ENCODE measurements at places on chromosomes 11 and 22. TPM values are rescaled to one million over a fixed set of nuclear protein-coding genes. Genes with fewer than 3 reads are reported as not detected.

- H3K4me3 ChIP-seq: no peak overlapping the region
- H3K27ac ChIP-seq: peak overlapping the region; percentile 51
- H3K4me1 ChIP-seq: peaks cover 59% of the 10 kb centered on the region
- no peaks in the 10 kb centered on the region for H3K27me3 ChIP-seq
- no peak for DNase-seq
These were observed 91.1 kb downstream of the STIM1 start for GRCh38 chr11:3946455-3947017.

TRIM49 gene
- total RNA-seq: not detected

C11orf91 gene
- 0.35 TPM for total RNA-seq

DNA sequence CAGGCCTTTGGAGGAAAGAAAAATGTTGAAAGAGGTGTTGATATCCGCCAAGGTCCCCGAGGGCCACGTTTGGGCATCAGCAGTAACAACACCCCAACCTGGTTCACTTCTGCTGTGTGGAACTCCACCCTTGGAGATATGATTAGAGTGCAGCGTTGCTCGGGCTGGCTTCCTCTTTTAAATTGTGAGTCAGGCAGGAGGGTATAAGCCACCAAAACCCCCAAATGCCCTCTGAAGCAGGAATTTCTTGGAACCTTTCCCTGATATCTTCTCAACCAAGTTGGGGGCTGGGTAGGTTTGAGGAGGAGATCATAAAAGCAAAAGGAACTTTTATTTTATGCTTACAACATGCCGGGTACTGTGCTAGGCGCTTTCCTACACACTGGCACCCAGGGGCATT lies 6.4 kb upstream of the C11orf96 start:
- DNase-seq: no peak
- H3K4me3 ChIP-seq: no peak overlapping the region
- H3K4me1 ChIP-seq: no peaks in the 10 kb centered on the region

- H3K4me1 ChIP-seq: no peaks in the 10 kb centered on the region
- no peak for DNase-seq
- no peak overlapping the region for H3K27ac ChIP-seq
- no peaks in the 10 kb centered on the region for H3K27me3 ChIP-seq
- no peaks in the 10 kb centered on the region for H3K36me3 ChIP-seq
These were observed 889.7 kb upstream of the API5 start for GRCh38 chr11:42422090-42422489.

DNA sequence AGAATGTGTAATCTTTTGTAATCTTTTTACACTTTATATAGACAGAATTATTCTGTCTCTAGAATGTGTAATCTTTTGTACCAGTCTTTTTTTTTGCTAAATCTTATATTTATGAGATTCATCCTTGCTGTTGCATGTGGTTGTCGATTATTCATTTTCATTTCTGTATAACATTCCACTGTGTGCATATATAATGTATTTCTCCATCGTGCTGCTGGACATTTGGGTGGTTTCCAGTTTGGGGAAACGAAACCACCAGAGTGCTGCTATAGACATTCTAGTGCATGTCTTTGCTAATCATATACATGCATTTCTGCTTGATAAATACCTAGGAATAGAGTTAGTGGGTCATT lies 146.5 kb downstream of the GRIK4 start:
- no peak overlapping the region for H3K4me3 ChIP-seq
- H3K4me1 ChIP-seq: peaks cover 37% of the 10 kb centered on the region
- H3K27ac ChIP-seq: peak overlapping the region; percentile 48
- no peaks in the 10 kb centered on the region for H3K36me3 ChIP-seq
- no peaks in the 10 kb centered on the region for H3K27me3 ChIP-seq
- DNase-seq: peak; percentile 40

GRCh38 chr11:113992459-113993110 lies 17.7 kb downstream of the HTR3A start:
- no peaks in the 10 kb centered on the region for H3K36me3 ChIP-seq
- H3K27me3 ChIP-seq: no peaks in the 10 kb centered on the region
- DNase-seq: no peak
- no peak overlapping the region for H3K27ac ChIP-seq
- H3K4me1 ChIP-seq: no peaks in the 10 kb centered on the region
- H3K4me3 ChIP-seq: no peak overlapping the region

- H3K4me3 ChIP-seq: no peak overlapping the region
- no peaks in the 10 kb centered on the region for H3K4me1 ChIP-seq
- H3K27ac ChIP-seq: no peak overlapping the region
- DNase-seq: no peak
These were observed 251.6 kb downstream of the ETS1 start for GRCh38 chr11:128335729-128336128.

DNA sequence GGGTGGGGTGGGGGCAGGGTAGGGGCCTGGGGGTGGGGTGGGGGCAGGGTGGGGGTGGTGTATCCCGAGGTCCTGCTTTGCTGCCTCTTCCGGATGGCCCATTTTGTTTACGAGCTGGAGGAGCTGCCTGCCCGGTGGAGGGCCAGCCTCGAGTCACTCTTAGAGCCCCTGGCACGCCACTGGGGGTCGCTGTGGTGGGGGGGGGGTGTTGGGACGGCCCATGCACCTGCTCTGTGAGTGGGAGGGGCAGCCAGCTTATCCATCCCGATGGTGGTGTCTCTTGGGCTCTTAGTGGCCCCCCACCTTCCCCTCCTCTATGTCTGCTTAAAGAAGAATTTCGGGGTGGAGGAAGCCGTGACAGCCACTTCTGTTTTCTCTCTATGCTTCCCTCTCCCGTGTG lies 24.6 kb downstream of the MRGPRD start:
- DNase-seq: no peak
- H3K4me1 ChIP-seq: no peaks in the 10 kb centered on the region
- H3K27me3 ChIP-seq: no peaks in the 10 kb centered on the region

GRCh38 chr11:34423300-34423699 lies 15.4 kb upstream of the CAT start:
- no peaks in the 10 kb centered on the region for H3K4me1 ChIP-seq
- H3K4me3 ChIP-seq: no peak overlapping the region
- no peaks in the 10 kb centered on the region for H3K36me3 ChIP-seq
- H3K27ac ChIP-seq: no peak overlapping the region

DNA sequence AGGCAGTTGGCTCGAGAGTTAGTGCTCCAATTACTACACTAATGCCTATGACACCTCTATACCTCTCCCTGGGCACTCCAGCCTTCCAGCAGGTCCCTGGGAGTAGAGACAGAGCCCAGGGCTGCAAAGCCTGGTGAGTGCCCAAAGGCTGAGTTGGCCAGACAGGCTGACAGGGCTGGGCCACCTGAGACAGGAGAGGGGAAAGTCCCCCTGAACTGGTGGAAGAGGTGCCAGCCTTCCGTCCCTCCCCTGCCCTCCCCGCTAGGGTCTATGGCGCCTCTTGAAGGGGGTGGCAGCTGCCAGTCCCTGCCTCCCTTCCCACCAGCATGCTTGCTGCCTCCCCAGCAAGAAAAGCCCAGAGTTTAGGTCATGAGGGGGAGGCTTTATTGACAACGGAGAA lies 3.0 kb downstream of the KCNJ11 start:
- no peak for DNase-seq
- H3K4me1 ChIP-seq: no peaks in the 10 kb centered on the region
- H3K27ac ChIP-seq: no peak overlapping the region
- no peaks in the 10 kb centered on the region for H3K36me3 ChIP-seq
- peaks cover 2% of the 10 kb centered on the region for H3K27me3 ChIP-seq

- no peaks in the 10 kb centered on the region for H3K36me3 ChIP-seq
- H3K27ac ChIP-seq: no peak overlapping the region
- no peaks in the 10 kb centered on the region for H3K4me1 ChIP-seq
- DNase-seq: no peak
These were observed 65.9 kb downstream of the TRMU start for GRCh38 chr22:46401370-46401769.

MRGPRF gene
- total RNA-seq: not detected

ABCC8 gene
- not detected for total RNA-seq

DNA sequence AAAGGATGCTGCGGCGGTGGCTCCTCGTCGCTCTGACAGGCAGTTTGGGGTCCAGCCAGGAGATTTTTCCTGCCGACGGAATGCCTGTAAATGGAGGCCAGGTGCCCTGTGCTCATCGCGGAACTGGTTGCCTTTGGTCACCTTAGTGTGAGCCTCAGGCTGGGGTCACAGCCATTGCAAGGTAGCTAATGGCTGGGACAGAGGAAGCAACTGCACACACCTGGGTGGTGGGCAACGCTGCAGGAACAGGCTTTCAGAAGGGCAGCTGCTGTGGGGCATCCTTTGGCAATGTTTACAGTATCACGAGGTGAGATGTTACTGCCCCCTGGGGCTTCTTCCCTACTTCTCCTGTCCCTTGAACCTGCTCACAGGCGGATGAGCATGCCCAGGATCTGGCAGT lies 205.5 kb downstream of the GRIK4 start:
- H3K36me3 ChIP-seq: no peaks in the 10 kb centered on the region
- H3K27ac ChIP-seq: no peak overlapping the region
- peaks cover 19% of the 10 kb centered on the region for H3K4me1 ChIP-seq
- H3K27me3 ChIP-seq: no peaks in the 10 kb centered on the region

- no peaks in the 10 kb centered on the region for H3K27me3 ChIP-seq
- no peak overlapping the region for H3K27ac ChIP-seq
- no peak for DNase-seq
- no peaks in the 10 kb centered on the region for H3K36me3 ChIP-seq
- H3K4me1 ChIP-seq: no peaks in the 10 kb centered on the region
These were observed 59.0 kb downstream of the SOX6 start for GRCh38 chr11:16297332-16297731.

DNA sequence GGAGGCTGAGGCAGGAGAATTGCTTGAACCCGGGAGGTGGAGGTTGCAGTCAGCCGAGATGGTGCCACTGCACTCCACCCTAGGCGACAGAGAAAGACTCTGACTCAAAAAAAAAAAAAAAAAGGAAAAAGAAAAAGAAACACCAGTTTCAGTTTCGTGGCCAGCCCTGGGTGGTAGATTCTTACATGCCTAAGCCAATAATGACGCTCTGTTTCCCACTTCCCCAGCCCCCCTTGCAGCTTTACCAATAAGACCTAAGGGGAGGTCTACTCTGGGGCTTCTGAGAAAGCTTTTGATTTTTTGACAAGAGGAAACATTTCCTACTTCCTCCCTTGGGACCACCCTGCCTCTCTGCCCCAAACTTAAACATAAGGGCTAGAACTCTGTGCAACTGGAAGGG lies 30.0 kb upstream of the PTPRJ start:
- no peak overlapping the region for H3K27ac ChIP-seq
- no peaks in the 10 kb centered on the region for H3K27me3 ChIP-seq
- no peaks in the 10 kb centered on the region for H3K36me3 ChIP-seq
- peak; percentile 11 for DNase-seq
- H3K4me1 ChIP-seq: peaks cover 8% of the 10 kb centered on the region

TMPRSS4 gene
- not detected for total RNA-seq

RASGRP2 gene
- 9.0 TPM for total RNA-seq

- DNase-seq: no peak
- H3K27ac ChIP-seq: peak overlapping the region; percentile 99
- H3K27me3 ChIP-seq: no peaks in the 10 kb centered on the region
- peaks cover 27% of the 10 kb centered on the region for H3K36me3 ChIP-seq
These were observed 1.5 kb upstream of the TAF10 start for GRCh38 chr11:6613496-6613895.

AGBL2 gene
- 3.7 TPM for total RNA-seq

IFITM10 gene
- total RNA-seq: not detected

DNA sequence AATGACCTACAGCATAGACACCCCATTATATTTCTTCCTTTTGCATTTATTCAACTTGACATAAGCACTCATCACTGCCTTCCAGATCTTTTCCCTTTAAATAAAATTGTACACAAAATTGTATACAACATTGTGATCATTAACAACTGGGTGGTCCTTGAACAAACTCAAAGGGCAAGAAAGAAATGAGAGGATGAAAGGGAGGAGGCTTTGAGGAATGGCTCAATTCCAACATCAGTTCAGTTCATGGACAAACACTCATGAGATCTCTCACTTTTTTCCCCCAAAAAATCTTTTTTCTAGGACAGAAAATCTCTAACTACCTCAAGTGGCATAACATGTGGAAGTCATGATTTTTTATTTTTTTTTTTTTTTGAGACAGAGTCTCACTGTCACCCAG lies 113.7 kb downstream of the PLEKHA7 start:
- H3K36me3 ChIP-seq: no peaks in the 10 kb centered on the region
- no peak overlapping the region for H3K4me3 ChIP-seq

SMIM35 gene
- not detected for total RNA-seq

DNA sequence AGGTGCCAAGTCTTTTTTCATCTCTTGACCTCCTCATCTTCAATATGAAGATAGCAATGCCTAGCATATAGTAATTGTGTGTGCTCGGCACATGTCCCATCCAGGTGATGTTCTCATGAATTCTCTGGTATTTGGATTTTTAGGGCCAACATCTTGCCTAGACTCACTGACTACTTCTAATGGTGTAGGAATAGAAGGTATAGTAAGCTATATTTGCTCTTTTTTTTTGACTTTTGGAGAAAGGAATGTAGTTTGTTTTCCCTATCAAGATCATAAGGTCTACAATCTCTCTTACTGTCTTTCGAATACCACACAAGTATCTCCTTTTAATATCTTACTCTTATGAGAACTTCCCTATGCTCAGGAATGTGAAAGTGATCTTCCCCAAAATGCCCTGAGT lies 3.2 kb downstream of the HBD start:
- H3K27me3 ChIP-seq: no peaks in the 10 kb centered on the region
- H3K4me3 ChIP-seq: no peak overlapping the region
- no peaks in the 10 kb centered on the region for H3K36me3 ChIP-seq
- no peak overlapping the region for H3K27ac ChIP-seq

CARD18 gene
- total RNA-seq: not detected

- no peaks in the 10 kb centered on the region for H3K36me3 ChIP-seq
- H3K27ac ChIP-seq: no peak overlapping the region
- no peak overlapping the region for H3K4me3 ChIP-seq
- DNase-seq: no peak
These were observed 443.3 kb downstream of the BUD13 start for GRCh38 chr11:116329354-116330090.

MMP27 gene
- not detected for total RNA-seq

GRCh38 chr11:20501252-20501651 lies 98.2 kb upstream of the SLC6A5 start:
- H3K36me3 ChIP-seq: no peaks in the 10 kb centered on the region
- no peak overlapping the region for H3K4me3 ChIP-seq
- H3K27ac ChIP-seq: no peak overlapping the region
- no peaks in the 10 kb centered on the region for H3K4me1 ChIP-seq
- no peaks in the 10 kb centered on the region for H3K27me3 ChIP-seq

BACE1 gene
- 0.29 TPM for total RNA-seq

GRCh38 chr22:34454598-34454997 lies 534.3 kb upstream of the LARGE1 start:
- H3K4me1 ChIP-seq: no peaks in the 10 kb centered on the region
- no peaks in the 10 kb centered on the region for H3K36me3 ChIP-seq
- no peak for DNase-seq
- H3K27ac ChIP-seq: no peak overlapping the region

CEP126 gene
- total RNA-seq: 0.05 TPM
